Activated naive CD4-positive, alpha-beta T cell (primary cell): ENCODE measurements at places on chromosomes 13 and 19.

DNA sequence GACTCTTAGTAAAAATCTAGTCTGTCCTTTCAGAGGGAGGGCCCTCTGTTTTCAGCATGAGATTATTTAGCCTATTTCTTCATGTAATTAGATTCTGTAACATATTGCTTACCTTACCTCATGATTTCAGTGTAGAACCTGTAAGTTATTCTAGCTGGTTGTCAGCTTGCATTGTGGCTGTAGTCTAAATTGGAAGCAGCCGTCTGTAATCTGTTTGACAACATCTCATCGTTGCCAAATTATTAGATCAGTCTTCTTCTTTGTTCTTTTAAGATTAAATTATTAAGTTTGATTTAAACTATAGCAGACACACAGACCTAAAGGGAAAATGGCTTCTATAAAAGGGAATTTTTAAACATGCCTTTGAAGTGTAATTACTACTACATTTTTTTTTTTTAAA, 34.8 kb downstream of the SLAIN1 start:
- no peak for DNase-seq

DNA sequence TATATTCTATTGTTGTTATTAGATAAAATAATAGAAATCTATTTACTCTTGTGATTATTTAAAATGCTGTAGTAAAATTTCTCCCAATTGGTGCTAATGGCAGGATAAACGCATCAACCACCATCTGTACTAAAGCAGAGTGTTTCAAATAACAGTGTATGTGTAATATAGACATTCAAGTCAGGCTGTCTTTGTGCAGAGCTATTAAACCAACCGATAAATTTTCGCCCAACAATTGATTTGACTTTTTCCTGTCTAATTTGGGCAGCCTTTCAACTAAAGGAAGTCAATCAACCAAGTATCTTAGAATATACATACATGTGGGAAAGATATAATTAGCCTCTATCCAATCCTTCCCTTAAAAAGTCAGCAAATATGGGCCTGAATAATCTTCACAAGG, 5.8 kb downstream of the AMER2 start:
- DNase-seq, result no peak

DNA sequence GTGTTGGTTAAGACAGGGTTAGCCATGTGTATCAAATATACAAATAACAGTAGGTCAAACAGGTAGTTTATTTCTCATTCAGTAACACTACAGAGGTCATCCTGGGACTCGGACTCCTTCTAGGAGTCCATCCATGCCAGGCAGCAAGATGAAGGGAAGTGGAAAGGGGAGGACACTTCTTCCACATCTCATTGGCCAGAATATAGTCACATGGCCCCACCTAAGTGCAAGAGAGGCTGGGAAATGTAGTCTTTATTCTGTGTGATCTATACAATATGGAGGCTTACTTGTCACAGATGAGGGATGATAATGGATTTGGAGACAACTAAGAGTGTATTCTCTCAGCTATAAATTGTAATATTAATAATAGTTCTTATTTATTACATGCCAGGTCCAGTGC, 31.1 kb downstream of the RDH8 start:
- no peak for DNase-seq

DNA sequence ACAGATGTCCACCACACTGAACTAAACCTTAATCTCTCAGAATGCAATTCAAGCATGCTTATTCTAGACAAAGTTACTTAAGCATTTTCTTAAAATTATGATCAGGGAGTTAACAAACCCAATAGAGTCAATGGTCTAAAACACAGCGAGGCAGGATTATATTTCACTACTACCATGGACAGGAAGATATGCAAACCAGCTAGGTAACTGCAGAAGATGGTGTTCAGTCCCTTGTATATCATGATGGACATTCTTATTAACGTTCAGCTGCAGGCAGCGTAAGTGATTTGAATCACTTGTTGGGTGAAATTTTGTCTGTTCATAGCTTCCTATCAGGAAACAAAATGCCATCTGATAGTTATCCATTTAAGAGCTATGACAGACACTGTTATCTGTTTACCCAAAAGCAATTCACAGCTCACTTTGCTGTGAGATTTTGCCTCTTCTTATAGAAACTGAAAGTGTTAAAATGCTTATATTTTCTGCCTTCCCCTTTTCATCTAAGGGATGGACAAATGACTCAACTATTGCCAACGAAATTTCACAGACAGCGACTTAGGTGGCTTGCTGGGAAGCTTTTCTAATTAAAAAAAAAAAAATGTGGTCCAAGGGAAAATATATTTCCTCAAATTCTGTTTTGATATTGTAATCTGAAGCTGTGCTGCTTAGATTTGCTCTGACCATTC, 591.9 kb downstream of the DACH1 start:
- DNase-seq, result no peak

GRCh38 chr13:30900436-30900835, 5.6 kb upstream of the MEDAG start:
- DNase-seq, result no peak

DNA sequence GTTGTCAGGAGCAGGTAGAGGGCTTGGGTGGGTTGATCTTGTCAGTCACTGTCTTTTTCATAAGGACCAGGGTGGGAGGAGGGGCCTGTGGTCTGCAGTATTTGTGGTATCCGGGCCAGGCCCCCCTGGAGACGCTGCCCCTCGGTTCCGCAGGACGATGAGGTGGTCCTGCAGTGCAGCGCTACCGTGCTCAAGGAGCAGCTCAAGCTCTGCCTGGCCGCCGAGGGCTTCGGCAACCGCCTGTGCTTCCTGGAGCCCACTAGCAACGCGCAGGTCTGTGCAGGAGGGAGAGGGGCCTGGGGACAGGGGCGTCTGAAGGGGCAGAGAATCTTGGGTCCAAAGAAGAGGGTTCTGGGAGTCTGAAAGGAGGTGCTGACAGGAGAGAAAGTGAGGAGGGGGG, 7.1 kb downstream of the RYR1 start:
- no peak for DNase-seq

GRCh38 chr13:84686973-84687372, 804.7 kb upstream of the SLITRK1 start:
- no peak for DNase-seq

DNA sequence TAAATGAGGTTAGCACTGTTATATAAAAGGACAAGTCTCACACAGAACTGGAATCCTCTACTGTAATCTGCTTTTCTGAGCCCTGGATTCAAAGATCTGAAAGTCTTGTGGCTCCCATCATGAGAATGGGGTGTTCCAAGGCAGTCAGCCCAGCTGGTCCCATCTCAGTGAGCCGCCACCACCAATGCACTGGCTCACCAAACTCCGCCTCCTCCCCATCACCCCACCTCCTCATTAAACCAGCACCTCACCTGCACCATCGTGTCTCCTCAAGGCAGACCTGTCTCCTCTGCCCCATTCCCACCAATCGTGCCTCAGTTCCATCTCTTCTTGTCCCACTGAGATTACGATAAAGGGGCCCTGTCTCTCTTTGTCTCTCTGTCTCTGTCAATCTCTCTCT, 166.7 kb downstream of the USP12 start:
- DNase-seq, result no peak

GRCh38 chr13:26036383-26036782, 15.4 kb downstream of the SHISA2 start:
- no peak for DNase-seq
